ENCODE measurements at places on chromosomes 11 and 22.

DNA sequence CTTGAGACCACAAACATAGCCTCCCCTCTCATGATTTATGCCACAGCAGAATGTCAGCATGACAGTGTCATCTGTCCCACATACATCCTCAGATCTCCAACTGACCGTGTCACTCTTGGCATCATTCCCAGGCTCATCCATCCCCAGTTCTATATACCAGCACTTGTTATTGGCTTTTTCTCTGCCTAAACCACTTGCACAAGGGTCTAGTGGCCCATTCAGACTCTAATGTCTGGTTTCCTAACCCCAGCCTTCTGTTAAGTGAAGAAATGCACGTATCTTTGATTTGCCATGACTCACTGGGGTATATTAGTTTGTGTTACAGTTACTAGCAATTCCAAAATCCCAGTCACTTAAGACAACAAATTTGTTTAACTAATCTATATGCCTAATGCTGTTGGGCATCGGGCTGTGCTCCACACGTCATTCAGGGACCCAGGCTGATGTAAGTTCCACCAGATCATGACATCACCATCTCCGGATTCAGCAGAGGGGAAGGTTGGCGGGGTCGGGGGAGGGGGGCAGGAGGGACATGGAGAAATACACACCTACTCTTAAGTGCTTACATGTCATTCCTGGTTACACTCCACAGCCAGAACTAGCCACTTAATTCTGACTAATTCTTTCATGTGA, 517.4 kb downstream of the BUD13 start:
- DNase-seq: no peak

DNA sequence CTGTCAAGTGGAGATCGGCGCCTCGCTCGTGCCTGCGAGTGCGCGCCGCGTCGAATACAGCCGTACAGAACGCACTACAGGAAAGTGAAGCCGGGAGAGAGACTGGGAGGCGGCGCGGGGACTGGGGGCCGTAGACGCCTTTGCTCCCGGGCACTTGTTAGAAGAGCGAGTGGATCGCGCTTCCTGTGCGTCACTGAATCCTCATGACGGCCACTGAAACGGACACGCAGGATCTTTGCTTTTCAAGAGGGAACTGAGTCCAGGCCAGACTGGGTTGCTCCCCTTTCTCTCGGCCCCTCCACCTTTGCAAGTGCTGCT, 314 bp downstream of the RIC8A start:
- peak; percentile 77 for DNase-seq

DNA sequence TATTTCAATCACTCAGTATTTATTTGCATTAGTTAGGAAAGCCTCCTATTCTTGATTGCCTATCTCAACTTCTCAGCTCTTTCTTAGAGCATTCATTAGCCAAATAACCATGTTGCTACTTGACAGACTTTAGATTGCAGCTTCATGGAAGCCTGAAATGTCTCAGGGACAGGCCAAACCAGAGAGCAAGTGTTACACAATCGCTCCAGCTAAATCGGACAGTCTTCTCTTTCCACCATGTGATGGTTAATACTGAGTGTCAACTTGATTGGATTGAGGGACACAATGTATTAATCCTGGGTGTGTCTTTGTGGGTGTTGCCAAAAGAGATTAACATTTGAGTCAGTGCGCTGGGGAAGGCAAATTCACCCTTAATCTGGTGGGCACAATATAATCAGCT, 106.5 kb upstream of the DRD2 start:
- no peak for DNase-seq

DNA sequence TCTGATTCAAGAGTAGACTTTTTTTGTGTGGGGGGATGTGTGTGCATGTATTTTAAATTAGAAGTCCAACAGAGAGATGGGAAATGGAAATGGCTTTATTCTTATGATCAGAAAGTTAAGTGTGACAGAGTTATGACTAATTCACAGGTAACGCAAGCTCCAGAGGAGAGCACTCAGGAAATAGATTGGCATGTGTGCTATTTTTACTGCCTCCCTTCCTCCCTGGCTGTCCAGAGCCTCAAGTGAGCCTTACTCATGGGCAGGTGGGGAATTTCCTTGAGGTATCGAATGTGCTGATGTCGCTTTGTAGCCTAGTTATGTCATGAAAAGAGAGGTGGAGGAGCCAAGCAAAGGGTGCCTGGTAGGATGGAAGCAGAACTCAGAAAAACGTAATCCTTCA, 70.3 kb upstream of the BDNF start:
- no peak for DNase-seq

GRCh38 chr11:27194976-27195375, 154.4 kb downstream of the BBOX1 start:
- no peak for DNase-seq

GRCh38 chr22:45455621-45456020, 42.1 kb downstream of the RIBC2 start:
- DNase-seq: no peak

All from suppressor macrophage (primary cell).